Cortex of kidney (tissue), 1 donor: ENCODE measurements at places on chromosomes 4 and X.

GRCh38 chr4:144342949-144343760, 202.6 kb upstream of the GYPA start:
- DNase-seq = no peak

- no peak for DNase-seq
Observed at GRCh38 chr4:105956569-105956968, 61.3 kb downstream of the NPNT start.

DNA sequence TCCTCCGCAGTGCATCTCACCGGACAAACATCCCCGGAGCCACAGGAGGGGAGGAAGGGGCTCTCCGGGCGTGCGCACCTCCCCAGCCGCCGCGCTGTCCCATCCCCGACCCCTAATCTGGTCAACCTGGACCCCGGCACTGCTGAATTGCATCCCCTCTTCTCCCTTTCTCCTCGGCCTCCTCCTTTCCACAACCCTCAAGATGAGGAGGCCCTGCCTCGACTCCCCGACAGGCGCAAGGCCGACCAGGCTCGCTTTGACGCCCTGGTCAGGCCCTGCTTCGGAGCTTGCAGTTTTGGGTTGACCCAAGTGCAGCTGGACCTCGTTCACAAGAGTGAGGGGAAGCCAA, 2.3 kb downstream of the PDGFRA start:
- no peak for DNase-seq

DNA sequence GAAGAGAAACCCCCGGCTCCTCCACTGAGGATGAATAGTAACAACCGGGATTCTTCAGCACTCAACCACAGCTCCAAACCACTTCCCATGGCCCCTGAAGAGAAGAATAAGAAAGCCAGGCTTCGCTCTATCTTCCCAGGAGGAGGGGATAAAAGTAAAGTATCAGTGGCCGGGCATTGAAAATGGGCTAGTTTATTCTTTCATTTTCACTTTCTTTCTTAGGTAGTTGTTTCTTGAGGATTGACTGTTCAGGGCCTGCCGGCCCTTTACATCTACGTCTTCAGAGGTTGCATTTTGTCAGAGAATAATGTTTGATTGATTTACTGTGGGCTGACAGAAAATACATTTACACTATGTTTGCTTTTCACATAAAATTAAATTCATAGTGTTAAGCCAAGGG, 27.1 kb downstream of the PAK3 start:
- DNase-seq = no peak

GRCh38 chrX:136754651-136755050, 26.1 kb downstream of the ARHGEF6 start:
- DNase-seq = no peak

- DNase-seq = no peak
Observed at GRCh38 chr4:151729731-151730559, 30.9 kb downstream of the GATB start.

- no peak for DNase-seq
Observed at GRCh38 chrX:68112321-68112720, 321.0 kb downstream of the OPHN1 start.

DNA sequence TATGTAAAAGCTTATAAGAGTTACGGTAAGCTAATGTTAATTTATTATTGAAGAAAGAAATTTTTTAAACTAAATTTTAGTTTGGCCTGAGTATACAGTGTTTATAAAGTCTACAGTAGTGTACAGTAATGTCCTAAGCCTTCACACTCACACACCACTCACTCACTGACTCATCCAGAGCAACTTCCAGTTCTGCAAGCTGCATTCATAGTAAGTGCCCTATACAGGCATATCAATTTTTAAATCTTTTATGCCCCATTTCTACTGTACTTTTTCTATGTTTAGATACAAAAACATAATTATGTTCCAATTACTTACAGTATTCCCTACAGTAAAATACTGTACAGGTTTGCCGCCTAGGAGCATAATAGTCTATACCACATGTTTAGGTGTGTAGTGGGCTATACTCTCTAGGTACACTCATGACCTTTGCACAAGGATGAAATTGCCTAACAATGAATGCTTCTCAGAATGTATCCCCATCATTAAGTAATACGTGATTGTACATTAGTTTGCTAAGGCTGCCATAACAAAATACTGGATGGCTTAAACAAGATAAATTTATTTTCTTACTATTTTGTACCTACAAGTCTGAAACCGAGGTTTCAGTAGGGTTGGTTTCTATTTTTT, 333.8 kb upstream of the PCDH7 start:
- DNase-seq = no peak

GRCh38 chr4:126757219-126757618, 875.5 kb upstream of the INTU start:
- DNase-seq = no peak

DNA sequence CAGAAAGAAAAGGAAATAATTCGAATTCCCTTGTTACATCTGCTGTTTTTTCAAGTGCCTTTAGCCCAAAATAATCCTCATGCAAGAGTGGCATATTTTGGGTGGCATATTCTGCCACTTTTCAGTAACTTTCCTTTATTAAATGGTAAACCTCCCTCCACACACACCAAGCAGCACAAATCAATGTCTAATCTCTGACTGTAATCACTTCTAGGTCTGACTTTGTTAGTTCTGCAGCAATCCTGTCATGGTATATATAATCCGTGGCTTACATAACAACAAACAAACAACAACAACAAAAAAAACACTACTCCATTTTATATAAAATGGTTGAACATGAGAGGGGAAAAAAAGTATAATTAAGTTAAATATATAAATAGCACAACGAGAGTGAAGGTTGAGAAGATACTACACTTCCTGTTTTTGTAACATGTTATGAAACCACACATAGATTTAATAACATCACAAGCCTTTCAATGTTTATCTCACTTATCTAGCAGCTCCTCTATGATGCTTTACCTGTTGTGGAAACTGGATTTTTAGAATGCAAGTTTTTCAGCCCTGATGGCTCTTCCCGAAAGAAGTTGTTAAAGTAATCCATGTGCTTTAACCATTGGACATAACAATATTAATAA, 715.4 kb downstream of the GRXCR1 start:
- no peak for DNase-seq

GRCh38 chr4:101857176-101857575, 66.6 kb downstream of the BANK1 start:
- DNase-seq = no peak

- no peak for DNase-seq
Observed at GRCh38 chrX:52216541-52216940, 31.9 kb downstream of the MAGED4 start.

DNA sequence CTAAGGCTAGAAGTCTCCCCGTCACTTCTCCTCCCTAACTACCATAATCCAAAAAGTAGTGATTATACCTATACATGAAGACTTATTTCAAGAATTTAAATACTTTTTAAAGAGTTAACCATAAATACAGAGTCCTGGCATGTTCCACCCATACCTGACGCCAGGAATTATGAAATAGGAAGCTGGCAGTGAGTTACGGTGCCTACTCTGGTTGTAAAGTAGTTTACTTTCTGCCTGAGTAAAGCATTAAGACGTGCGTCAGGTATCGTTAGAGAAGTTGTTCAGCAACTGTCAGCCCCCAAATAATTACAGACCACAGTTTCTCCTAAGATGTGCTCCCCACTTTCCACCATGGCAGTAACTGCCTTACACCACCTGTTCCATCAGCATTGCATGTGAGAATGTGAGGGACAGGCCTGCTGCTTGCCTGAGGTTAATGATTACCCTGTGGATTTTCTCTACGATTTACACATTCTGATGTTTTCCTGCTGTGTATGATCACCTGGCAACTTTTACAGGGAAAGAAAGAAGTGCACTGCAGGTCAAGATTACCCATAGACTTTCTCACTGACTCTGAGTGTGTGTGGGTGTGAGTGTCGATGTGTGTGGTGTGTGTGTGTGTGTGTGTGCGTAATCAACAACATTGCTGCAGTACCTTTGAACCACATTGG, 92.3 kb upstream of the SLC7A11 start:
- DNase-seq = no peak

- DNase-seq = no peak
Observed at GRCh38 chrX:105347373-105347772, 126.9 kb upstream of the TEX13A start.

DNA sequence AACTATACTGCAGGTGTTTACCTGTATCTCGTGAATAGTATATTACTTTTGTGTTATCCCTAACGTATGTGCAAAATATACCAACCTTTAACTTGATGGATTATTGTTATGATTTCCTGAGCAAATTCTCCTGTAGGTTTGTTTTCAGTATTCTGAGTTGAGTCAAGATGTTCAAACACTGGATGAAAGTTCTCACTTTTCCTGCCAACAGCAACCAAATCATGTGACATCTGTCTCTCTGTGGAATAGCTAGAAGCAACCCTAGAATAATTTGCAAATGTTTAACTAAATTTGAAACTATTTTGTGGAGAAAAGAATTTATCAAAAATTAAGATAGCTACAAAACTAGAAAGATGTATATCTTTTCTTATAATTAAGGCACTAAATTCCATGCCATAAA, 35.6 kb downstream of the BCLAF3 start:
- DNase-seq = no peak

- DNase-seq = no peak
Observed at GRCh38 chrX:37776283-37776986, 3.4 kb upstream of the CYBB start.

- no peak for DNase-seq
Observed at GRCh38 chr4:140893939-140894338, 137.8 kb upstream of the TBC1D9 start.

DNA sequence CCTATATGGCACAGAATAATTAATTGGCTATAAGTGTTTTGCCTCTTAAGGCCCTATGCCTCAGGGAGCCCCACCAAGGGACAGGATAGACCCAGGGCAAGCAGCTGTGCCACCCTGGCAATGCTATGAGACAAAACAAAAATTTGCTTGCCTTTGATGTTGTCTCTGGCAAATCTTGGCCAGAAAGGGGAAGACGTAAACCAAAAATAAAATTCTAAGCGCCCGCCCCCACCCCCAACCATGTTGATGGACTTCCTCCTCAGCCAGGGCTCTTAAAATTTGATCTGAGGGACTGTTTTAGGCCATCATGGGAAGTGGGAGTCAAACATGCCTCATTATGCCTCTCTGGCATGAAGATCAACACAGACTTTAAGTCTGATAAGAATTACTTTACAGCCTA, 130.5 kb upstream of the APOOL start:
- DNase-seq = no peak

GRCh38 chrX:11193035-11193469, 81.9 kb downstream of the HCCS start:
- DNase-seq = no peak

DNA sequence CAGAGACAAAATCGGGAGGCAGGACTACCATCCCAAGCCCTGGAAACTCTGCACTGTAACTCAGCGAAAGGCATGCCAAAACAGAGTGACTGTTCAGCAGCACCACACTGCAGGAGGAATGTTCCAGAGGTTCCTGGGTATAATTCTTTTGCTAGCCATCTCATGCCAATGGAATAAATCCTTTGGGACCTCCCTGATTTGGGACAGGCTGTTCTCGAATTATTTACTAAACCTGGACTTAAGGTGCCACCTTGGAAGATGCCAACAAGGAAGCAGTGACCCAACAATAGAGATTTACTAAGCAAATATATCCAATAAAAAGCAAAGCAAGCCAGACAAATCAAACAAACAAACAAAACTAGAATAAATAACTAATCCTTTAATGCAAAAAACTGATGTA, 9.3 kb downstream of the AADAT start:
- no peak for DNase-seq

- no peak for DNase-seq
Observed at GRCh38 chr4:142164767-142165500, 528.6 kb downstream of the IL15 start.

DNA sequence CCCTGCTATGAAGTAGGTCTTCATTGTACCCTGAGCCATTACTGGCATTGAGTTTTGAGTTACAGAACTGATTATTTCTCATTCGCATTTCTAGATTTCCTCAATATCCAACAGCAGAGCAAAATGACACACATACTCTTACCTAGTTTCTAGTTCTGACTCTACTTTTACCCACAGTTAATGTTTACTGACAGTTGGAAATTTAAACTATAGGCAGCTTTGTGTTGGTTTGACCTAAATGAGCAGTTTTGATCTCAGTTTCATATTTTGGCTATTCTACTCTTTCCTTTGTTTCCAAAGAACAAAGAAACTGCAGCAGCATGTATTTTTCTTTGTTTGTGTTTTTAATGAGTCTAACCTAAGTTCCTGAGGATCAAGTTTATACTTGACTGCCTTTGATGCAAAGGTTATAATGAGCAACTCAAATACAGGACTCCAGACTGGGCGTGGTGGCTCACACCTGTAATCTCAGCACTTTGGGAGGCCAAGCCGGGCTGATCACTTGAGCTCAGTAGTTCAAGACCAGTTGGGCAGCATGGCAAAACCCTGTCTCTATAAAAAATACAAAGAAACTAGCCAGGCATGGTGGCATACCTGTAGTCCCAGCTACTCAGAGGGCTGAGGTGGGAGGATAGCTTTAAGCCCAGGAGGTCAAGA, 30.4 kb downstream of the TXK start:
- no peak for DNase-seq

GRCh38 chr4:167114416-167114971, 119.8 kb downstream of the SPOCK3 start:
- no peak for DNase-seq

DNA sequence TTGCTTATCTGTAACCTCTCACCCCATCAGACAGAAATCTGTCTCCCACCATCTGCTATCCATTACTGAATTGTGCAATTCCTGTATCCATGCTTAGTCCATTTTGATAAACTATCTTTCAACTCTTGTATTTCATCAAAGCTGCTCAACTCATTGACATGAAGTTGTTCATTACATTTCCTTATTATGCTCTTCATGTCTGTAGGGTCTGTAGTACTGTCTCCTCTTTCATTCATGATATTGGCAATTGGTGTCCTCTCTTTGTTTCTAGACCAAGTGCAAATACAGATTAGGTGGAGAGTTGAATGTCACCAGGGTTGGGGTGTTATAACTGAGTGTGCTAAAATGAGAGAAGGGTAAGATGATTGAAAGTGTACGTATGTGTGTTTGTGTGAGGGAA, 69.2 kb upstream of the ADRA2C start:
- DNase-seq = no peak

DNA sequence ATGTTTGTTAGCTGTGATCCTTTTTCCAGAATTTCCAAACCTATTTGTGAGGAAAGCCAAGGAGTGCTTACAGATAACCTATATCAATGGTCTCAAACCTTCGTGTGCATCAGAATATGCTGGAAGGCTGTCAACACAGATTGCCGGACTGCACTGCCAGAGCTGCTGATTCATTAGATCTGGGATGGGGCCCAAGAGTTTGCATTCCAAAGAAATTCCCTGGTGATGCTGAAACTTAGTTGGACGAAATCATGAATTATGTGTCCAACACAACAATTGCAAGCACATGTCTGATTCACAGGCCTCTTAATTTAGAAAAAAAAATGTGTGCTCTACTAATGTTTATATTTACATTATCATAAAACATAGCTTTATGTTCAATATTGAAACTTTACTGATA, 544.0 kb upstream of the AMOT start:
- no peak for DNase-seq

DNA sequence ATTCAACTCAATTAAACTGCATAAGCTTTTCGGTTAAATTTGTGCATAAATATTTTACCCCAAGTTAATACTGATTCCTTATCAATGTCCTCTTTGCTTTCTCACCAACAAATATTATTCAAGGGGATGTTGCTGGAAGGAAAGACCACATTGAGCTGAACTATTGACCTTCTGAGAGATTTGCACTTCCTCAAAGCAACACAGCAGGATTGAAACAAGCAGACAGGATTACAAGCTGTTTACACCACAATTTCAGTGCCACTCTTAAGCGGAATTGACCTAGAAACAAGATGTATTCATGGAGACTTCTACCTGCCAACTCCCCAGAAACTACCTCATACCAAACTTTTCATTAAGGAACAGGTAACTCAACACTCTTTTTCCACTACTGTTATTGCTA, 96.5 kb upstream of the DUSP21 start:
- no peak for DNase-seq

GRCh38 chr4:184356366-184356765, 118.0 kb downstream of the IRF2 start:
- no peak for DNase-seq
